ENCODE measurements at places on chromosomes 6 and 20.

GRCh38 chr6:139406577-139407343 lies 32.3 kb upstream of the CITED2 start:
- DNase-seq = no peak

DNA sequence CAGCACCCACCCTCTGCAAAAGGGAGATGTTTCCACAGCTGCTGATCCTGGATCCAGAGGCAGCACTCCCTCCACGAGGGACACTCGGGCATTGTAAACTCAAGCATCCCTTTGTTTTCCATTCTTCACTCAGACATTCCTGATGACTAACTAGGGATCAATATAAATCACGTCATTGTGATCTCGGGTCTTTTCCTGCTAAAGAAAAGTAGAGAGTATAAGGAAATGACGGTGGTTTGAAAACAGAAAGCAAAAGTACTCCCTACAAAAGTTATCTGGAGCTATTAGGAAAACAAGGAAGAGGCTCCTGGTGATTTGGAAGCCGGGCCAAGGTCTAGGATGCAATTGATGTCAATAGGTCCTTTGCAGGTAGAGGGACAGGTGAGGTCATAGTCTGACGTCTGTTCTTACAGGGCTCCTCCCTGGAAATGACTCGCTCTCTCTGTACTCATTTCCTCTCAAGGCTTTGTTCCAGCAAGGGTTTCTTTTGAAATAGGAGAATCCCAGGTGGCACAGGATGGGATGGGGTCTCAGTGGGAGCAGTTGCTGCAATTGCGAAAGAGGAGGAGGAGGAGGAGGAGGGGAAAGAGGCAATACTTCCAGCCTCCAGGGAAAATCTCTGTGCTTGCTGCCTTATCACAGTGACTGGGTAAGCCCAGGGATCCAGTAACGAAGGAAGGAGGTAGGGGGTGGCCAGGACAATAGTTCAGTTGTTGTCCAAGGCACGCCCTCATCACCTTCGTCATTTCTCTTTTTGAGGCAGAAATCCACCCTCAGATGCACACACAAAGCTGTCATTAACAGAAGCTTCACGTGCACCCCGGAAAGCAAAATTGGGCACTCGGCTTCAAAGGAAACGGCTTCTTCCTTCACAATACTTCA lies 222.8 kb downstream of the LY86 start:
- no peak for DNase-seq

DNA sequence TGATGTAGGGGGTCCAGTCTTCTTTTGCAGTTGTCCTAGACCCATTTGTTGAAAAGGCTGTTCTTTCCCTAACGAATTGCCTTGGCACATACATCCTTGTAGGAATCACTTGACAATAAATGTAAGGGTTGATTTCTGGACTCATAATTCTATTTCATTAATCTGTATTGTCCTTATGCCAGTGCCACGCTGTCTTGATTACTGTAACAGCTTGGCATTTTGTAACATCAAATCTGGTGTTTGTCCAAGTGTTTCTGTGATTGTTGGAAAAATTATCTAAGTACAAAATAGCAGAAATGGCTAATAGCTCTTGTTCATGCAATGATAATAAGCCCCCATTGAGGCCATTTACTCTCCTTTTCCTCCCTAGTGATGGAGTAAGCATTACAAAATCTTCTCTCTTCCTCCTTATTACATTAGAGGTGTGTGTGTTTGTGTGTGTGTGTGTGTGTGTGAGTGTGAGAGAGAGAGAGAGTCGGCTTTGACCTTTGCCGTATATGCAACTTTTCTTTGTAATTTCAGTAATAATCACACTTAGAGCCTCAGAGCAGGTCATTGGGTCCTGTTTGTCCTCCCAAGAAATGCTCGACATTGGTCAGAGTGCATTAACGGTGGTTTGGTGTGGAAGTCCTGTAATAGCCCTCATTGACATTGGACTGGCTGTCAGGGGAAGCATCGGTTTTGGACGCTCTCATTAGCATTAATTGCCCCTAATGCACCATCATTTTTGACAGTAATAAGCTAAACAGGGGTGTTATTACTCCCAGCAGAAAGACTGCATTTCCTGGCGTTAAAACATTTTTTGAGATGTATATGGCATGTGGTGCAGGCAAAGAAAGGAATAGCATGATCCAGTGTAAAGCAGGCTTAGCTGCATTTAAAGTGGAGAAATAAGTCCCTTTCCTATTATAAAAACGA lies 40.7 kb upstream of the MROH8 start:
- no peak for DNase-seq

DNA sequence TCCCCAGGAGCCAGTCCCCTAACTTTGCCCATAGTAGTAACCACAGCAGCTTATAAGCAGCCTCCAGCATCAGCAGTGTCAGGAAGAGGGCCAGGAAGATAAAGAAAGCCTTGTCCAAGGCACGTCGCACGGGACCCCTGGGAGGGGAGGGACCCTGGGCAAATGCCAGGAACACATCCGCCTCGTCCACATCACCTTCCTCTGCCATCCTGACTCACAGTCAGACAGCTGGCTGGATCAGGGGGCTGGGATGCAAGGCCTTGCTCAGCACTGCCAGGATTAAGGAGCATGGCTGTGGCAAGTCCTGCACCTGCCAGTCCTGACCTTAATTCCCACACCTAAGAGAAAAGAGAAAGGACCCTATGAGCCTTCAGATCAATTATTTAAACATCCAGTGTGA lies 11.5 kb upstream of the ZBTB22 start:
- no peak for DNase-seq

Data from right renal pelvis (tissue), 4 donors.